ENCODE measurements at places on chromosomes 11 and 22.
A peak's percentile ranks its signal among the peaks of the same experiment; 100 is the strongest.

- peak; percentile 58 for ATAC-seq
Observed at GRCh38 chr22:29701155-29701999, 18.4 kb upstream of the CABP7 start.

DNA sequence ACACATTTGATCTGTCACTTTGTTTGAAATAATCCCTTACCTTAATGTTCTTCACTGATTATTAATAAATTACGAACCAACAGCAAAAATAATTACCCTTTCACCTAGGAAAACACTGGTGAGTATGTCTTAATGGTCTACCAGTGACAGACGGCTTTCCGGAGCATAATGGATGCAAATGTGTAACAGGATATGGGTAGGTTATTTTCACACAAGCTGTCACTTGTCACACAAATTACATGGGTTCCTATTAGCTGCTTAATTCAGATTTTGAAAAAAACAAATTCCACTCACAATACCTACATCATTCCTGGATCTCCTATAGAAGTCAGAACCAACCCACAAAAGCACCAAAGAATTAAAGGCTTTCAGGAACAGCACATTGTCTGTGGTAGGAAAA, 127.9 kb downstream of the WT1 start:
- no peak for ATAC-seq

DNA sequence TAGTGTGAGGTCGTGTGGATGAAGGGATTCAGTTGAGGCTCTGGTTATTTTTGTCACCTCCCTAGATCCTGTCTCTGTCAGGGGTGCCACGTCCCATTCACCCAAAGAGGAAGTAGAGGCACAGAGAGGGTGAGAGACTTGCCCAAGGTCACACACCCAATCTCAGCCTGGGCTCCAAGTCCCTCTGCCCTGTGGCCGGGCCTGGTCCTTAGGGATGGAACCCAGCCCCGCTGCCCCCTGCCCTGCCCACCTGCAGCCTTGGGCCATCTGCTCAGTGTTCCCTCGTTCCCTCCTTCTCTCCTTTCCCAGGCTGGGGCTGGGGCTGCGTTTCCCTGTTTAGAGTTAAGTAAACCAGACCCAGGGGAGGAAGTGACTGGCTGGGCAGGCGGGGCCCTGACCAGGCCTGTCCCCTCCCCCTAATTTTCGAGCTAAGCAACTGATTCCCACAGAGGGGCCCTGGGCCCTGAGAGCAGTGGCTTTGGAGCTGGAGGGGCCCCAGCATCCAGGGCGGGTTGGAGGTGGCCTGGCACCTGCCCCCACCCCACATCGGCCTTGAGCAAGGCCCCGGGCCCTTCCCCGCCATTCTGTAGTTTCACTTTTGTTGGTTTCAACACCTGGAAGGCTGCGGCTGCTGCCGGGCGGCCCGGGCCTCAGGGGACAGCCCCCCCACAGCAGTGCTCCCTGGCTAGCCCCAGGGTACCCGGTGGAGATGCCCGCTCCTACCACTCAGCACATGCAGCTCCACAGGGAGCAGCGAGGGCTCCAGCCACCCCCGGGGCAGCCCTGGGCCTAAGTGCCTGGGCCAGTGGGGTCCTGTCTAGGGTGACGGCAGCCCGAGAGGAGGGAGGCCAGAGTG, 1.5 kb downstream of the TCIRG1 start:
- peak; percentile 68 for ATAC-seq

DNA sequence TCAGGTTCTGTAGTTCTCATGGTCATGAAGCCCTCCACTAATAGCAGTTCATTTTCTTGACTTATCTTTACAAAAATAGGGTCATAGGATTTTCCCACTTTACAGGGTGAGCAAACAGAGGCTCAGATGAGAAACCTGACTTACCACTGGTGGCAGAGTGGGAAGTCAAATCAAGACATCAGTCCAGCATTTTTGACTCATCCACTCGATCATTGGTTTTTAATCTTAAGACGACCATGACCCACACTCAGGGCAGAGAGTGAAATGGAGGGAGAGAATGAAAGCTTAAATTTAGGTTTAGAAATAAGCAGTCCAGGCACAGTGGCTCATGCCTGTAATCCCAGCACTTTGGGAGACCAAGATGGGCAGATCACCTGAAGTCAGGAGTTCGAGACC, 42.1 kb downstream of the RTL6 start:
- peak; percentile 52 for ATAC-seq

GRCh38 chr11:119739975-119740374, 11.0 kb upstream of the NECTIN1 start:
- ATAC-seq = no peak

- peak; percentile 64 for ATAC-seq
Observed at GRCh38 chr11:17294033-17294432, 17.5 kb downstream of the NUCB2 start.
